ENCODE measurements at places on chromosomes 16 and 17. TPM values are rescaled to one million over a fixed set of nuclear protein-coding genes. Genes with fewer than 3 reads are reported as not detected.

DNA sequence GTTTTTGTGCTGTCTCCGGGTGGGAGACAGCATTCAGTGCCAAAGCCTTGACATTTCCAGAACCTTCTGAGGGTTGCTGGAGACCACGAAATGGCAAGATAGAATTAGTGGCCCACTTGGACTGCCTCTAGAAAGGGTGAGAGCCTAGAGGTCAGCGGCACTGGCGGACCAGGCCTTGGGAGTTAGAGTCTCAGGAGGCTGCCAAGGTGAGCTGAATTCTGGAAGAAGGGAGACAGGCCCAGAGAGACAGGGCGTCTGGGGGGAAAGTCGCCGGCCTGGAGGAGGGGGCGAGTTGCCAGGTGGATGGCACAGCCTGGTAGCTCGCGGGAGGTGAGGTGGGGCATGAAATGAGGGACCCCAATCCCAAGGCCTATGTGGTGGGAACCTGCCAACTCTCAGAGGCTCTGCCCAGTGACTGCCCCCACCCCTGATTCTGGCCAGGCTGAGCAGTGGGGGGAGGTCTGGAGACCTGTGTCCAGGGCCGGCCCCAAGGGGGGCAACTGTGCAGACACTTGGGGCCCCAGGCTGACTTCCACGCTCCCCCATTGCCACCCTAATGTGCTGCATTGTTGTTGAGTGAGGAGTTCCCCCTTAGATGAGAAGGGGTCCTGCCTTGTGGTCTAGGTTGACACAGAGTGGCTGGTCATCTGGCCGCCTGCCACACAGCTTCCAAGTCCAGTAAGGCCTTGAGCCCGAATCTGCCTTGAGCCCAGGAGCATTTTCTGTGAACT is 211.1 kb upstream of the CIBAR2 start:
- DNase-seq = no peak

The BRD7 gene
- total RNA-seq = 56.3 TPM

DNA sequence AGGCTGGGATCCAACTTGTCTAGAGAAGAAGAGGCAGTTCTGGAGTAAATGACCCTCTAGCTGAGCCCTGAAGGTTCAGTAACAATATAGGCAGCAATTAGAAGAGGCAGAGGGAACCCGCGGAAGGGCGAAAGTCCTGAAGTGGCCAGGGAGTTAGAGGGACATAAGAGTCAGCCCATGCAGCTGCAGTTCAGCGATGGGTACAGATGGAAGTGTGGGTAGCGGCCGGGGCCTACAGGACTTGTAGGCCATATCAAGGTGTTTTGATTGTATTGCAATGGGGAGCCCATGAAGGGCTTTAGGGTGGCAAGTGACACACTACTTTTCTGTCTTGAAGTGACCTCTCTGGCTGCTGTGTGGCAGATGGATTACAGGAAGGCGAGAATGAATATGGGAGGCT is 3.0 kb downstream of the ELAC2 start:
- DNase-seq = no peak

DNA sequence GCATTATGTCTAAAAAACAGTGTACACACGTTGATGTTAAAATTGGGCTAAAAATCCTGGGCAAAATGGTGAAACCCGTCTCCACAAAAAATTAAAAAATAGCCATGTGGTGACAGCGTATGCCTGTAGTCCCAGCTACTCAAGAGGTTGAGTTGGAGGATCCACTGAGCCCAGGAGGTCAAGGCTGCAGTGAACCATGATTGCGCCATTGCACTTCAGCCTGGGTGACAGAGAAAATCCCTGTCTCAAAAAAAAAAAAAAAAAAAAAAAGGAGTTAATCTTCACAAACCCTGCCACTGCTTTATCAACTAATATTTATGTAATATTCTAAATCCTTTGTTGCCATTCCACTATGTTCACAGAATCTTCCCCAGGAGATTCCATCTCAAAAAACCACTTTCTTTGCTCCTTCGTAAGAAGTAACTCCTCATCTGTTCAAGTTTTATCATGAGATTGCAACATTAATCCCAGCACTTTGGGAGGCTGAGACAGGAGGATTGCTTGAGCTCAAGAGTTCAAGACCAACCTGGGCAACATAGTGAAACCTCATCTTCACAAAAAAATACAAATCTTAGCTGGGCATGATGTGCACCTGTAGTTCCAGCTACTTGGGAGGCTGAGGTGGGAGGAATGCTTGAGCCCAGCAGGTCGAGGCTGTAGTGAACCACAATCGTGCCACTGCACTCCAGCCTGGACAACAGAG is 1.9 kb upstream of the C16orf87 start:
- no peak for DNase-seq

The VAT1L gene
- total RNA-seq = not detected

DNA sequence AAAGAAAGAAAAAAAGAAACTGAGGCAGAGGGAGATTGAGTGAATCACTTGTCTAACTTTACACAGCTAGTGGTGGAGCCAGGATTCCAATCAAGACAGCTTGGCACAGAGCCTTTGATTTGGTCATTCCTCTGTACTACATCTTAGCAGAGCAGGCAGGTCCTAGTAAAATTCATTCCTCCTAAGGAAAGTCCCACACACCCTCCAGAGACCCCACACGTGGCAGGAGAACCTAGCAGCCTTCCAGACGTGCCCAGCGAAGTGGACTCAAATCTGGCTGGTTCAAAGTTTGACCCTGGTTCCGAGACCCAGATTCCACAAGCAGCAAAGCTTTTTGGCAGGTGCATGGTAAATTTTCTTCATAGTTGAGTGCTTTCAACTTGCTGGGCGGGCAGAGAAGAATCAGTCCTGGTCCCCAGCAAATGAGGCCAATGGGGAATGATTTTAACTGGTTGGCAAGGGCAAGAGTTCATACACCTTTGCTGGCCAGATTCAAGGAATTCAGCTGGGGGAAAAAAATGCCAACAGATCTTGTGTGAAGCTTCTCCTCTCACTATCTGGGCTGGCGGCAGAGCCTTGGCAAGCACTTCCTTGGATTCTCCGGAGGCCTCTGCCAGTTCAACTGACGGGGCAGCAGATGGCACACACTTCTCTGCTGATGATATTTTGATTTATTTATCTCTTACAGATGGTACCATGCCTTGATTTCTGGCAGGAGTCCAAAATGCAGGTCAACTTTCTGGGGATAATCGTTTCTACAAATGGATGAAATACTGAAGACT is 82.4 kb downstream of the GSG1L start:
- DNase-seq = peak; percentile 11

All from myocyte (in vitro differentiated cells).